ENCODE measurements at places on chromosomes 1 and 21.

GRCh38 chr21:14559102-14559501 is 13.0 kb upstream of the SAMSN1 start:
- DNase-seq = no peak

DNA sequence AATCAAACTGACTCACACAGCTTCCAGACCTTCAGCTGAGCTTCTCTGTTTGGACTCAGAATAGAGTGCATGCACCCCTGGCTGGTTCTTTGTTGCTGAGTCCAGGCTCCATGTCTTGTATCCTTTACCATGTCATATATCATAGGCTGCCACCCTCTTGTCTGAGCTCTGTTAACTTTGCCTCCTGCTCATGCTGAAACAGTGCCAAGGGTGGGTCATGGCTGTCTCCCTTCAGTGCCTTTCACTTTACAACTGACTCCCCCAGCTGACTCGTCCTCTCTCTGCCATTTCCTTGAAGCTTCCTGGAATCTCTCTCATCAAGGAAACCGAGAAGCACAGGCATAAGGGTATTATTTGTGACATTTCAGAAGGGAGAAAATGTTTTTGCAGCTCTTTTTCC is 885.3 kb downstream of the TTLL7 start:
- no peak for DNase-seq

- no peak for DNase-seq
Measured at GRCh38 chr1:156648496-156648895, 6.6 kb downstream of the BCAN start.

DNA sequence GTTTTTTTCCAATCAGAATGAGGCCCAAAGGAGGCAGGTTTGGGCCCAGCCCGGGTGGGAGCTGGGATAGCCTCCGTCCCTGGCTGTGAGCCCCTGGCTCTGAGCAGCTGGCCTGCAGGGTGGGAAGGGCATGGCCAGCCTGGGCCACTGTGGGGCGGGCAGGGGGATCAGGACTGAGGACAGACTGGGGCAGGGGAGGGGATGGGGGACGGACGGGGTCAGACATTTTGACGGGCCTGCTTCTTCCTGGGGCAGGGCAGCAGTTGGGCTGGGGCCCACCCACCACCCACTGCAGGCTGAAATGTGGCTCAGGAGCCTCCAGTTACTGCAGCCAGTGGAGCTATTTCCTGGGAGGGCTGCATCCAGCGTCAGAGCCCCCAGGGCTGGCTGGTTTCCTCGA is 2.5 kb upstream of the SLC6A9 start:
- DNase-seq = no peak

All from T follicular helper cell (primary cell).